ENCODE measurements at places on chromosomes 6 and 20.

DNA sequence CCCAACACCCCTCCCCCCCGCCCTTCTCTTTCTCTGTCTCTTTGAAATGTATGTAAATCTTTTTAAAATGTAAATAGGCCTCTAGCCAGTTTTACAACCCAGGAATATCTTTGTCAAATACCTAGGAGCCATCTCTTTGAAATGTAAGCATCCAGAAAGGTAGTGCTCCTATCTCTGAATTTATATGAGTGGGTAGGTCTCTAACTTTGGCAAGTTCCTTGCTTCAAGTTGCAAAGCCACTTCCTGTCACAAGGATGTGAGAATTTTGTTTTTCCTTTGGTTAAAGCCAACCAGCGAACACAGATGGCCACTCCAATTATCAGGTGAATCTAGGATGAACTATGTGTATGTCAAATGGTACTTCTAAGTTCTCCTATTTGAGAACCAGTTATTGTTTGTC, 6.2 kb upstream of the DEFB132 start:
- DNase-seq, result no peak

DNA sequence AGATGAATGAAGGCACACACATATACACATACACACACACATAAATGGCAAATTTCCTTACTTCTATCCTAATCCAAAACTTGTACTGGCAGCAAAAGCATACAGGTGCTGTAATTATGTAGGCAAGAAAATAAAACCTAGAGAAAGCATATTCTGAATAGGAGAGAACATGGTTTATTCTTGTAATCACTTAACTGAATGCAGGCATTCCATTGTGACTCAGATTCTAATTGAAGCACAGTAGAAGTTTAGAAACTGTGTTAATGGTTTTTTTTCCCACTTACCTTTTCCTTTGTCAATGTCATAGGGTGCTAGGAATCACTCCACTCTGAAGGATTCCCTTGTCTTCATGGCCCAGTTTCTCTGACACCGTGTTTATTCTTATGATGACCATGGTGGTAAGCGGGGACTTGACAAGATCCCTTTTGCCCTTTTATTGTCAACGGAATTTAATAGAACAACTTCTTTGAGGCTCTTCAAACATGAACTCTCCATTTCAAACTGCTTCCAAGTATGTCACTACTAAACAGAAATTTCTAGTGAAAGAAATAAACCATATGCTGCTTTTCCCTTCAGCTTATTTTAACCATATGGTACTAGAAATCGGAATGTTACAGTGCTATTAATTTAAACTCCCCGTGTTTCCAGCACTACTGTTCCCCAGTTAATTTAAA, 164.2 kb downstream of the OGFRL1 start:
- DNase-seq, result no peak

DNA sequence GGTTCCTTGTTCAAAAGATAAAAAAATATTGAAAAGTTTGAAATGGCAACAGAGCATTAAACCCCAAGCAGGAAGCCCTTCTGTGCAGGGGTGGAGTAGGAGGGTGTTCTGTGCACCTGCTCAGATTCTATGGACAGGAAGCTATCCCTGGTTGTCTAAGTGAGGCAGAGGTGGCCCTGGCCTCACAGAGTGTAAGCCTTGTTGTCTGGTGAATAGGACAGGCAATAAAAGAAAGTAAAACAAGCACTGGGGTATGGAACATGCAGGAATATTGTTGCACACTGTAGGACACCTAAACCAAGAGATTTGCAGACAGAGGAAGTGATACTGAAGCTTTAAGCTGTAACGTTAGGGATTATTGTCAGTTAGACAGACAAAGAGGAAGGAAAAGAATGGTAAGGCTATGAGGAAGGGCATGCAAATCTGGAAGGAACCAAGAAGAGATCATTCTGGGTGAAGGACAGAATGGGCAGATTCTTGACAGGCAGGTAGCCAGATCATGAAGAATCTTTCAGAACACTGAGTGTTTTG, 66.8 kb downstream of the TBC1D7 start:
- no peak for DNase-seq

GRCh38 chr20:38212806-38213606, 47.5 kb downstream of the KIAA1755 start:
- no peak for DNase-seq

- DNase-seq, result no peak
These were observed 105.7 kb upstream of the FAM184A start for GRCh38 chr6:119184008-119184648.

GRCh38 chr6:16473184-16473907, 235.0 kb downstream of the GMPR start:
- DNase-seq, result no peak

All from dorsolateral prefrontal cortex (tissue), 122 donors.